Amniotic stem cell (primary cell): ENCODE measurements at places on chromosomes 5 and 9.

DNA sequence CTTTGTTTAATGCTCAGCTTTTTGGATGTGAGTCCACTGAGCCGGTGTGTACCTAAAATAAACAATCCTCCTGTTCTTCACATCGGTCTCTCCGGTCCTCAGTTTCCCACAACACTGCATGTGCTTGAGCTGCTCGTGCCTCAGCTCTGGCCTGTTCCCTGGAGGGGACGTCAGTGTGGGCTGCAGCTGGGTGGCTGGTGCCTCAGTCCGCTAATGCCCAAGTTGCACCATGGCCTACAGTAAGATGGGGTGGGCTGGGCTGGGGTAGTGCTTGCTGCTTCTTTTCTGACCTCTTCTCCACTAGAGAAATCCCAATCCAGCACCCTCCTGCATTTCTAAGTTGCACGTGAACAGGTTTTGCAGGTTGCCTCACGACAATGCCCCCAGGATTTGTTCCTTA, 595 bp upstream of the BTNL9 start:
- DNase-seq = no peak

DNA sequence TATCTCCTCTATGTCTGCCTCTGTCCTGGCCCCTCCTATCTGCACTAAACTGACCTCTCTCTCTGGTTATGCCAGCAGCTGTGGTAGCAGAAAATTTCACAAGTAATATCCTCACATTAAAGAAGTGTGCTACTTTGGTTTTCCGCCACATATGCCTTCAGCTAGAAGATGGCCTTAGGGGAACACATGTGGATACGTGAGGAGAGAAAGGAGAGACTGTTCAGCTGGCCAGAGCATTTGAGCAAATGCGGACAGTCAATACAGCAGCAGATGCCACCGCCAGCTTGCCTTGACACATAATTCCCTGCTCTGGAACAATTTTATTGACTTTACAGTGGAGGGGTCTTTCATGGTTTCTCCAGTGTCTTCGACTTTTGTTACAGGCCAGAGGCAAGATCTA, 434.6 kb downstream of the TAF11L14 start:
- DNase-seq = no peak

DNA sequence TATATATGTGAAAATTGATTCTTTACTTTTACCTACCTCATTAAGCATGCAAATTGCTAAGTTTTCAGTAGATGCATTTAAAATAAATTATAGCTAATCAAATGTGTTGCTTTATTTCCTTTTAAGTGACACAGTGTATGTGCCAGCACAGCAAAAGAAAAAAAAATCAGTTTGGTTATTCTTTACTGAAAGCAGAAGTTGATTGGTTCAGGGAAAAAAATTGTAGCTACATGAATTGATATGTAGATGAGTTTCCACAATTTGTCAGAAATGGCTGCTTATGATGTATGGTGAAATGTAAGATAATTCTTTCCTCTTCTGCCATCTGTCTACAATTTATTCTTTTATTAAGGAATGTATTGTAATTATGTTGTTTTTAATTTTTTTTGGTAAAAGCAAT, 57.8 kb downstream of the PARP8 start:
- DNase-seq = no peak

GRCh38 chr5:141508798-141509611, 20.1 kb downstream of the PCDHGC5 start:
- peak; percentile 95 for DNase-seq

DNA sequence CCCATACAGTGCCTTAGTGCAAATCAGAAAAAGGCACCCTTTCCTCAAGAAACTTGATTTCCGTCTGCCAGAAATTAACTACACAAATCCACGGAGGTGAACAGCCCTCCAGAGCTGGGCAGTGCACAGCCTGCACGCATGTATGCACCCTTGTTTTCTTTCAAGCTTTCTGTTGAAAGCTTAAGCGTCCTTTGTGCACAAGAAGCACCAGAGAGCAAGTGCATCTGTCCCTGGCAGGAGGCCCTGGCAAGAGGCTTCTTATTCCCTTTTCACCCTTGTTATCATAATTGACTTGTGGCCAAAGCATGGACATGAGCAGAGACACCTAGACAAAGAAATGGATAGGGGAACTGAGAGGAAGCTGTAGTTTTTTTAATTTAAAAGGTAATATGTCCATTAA, 47.4 kb upstream of the ATG10 start:
- DNase-seq = no peak

DNA sequence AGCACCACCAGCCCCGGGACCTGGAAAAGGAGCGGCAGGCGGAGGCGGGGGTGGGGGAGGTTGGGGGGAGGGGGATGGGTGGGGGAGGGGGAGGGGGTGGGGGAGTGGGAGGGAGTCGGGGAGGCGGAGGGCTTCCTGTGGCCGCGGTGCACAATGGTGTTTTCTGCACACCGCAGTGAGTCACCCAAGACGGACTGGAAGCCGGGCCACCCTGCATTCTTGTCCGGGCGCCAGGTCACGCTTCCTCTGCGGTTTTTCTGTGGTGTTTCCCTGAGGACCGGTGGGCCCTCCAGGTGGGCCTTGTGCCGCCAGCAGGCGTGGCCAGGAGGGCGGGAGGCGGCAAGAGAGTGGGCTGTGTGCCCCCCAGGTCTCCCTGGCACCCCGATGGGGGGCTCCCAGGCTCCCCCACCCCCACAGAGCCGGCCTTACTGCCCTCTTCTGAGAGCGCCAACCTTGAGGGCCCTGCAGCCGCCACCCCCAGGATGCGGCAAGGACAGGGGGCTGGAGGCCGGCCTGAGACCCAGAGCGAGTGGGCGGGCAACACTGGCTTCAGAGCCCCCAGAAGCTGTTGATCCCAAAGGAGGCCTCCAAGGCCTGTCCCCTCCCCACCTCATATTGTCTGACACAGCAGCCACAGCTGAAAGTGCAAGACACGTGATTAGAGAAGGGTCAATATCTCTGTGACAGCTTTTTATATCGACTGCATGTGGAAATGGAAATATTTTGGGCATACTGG, 11.1 kb downstream of the EXD3 start:
- no peak for DNase-seq

- DNase-seq = no peak
Measured at GRCh38 chr9:98930792-98931191, 12.9 kb upstream of the COL15A1 start.

DNA sequence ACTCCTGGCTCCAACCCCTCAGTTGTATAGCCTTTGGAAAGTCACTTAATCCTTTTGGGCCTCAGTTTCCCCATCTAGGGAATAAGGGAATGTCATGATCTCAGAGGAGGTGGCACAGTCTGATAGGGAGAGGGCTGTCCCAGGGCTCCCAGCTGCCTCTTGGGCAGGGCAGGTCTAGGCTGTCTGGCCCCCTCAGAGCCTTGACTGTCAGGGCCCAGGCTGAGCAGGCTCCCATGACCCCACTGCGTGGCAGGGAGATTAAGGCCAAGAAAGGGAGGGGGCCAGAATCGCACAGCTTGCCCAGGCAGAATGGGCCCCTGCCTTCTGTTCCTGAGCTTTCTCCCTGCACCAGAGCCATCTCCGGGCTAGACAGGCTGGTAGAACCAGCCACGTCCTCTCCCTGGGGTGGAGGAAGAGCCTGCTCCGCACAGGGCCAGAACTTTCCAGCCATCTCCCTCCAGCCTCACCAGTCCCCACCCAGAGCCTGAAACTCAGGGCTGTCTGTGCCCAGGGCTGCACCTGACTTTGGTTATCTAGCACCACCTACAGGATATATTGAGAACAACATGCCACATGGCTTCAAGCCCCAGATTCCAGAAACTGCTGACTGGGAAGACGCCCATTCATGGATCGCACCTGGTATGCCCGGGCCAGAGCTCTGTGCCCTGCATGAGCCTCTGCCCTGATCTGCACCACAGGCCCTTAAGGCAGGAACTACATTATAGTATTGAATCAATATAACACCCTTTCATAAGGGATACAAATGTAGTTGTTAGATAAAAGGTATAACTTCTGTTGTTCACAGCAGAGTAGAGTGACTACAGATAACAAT, 32.1 kb downstream of the NAIF1 start:
- DNase-seq = peak; percentile 54

GRCh38 chr5:174692982-174693422, 31.4 kb upstream of the MSX2 start:
- DNase-seq = no peak

GRCh38 chr5:156497804-156498208, 170.8 kb downstream of the SGCD start:
- DNase-seq = no peak

DNA sequence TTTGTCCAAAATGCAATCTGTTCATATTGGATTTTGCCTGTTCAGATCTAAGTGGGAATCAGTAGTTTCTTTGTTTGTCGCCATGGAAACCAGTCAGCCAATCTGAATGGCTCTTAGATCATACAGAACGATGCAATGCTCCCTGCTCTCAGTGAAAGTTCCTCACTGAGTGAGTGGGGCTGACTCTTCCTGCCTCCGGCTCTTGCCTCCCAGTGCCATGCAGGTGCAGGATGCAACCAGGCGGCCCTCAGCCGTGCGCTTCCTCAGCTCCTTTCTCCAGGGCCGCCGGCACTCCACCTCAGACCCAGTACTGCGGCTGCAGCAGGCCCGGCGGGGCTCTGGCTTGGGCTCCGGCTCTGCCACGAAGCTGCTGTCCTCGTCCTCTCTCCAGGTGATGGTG, at the start of gene PTPDC1:
Gene PTPDC1 (plus strand): TSS at position 151 of the 400 bp plus-strand sequence. CDS start 67 bp downstream, at position 218.
- DNase-seq = peak; percentile 65

DNA sequence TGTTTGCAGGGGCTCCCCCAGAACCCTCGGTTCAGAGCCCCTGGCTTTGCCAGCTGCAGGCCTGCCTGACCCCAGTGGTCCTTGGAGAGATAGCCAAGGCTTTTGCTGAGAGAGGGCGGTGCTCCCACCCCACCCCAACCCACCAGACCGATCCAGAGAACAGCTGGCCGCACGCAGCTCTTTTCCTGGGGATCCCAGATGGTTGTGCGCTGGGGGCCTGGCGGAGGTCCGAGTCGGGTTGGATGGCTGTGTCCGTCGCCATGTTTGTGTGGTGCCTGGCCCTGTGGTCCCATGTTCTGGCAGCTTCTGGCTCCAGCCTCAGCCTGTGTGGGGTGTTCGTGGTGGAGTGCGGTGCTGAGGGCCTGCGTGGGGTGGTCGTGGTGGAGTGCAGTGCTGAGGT, 97.5 kb downstream of the RXRA start:
- DNase-seq = no peak

DNA sequence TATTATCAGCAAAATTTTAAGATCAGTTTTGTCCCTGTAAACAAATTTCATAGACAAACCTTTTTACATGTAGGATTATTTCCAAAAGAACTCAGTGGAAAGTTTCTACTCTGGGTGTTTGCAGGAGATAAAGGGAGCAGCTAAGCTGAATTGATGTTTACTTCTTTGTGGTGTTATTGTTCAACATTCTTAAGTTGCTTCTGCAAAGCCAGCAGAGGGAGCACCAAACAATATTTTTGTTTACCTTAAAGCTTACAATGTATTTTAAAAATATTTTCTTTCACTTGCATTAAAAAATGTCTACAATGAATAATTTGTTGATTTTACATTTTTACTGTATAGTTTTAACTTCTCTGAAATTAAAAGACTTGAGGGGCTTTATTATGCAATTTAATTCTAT, 135.4 kb downstream of the ATG10 start:
- DNase-seq = peak; percentile 15

GRCh38 chr9:127368852-127369402, 28.0 kb upstream of the SLC2A8 start:
- no peak for DNase-seq

- DNase-seq = no peak
Measured at GRCh38 chr9:2992427-2992826, 148.5 kb upstream of the PUM3 start.

DNA sequence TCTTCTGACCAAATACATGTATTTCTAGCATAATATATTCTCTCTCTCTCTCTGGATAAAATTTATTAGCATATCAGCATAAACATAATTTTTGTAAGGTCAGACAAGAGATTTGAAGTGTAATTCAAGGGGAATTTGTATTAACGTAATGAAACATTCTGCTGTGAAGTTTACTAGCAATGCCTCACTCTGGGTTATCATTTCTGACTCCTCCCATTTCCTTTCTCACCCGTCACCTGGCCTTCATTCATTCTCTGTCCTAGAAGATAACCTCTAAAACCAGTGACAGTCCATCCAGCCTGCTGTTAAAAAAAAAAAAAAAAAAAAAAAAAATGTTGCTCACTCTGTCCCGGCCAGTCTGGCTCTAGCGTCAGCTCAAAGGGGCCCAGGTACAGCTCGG, 27.1 kb downstream of the GRAMD2B start:
- DNase-seq = no peak

DNA sequence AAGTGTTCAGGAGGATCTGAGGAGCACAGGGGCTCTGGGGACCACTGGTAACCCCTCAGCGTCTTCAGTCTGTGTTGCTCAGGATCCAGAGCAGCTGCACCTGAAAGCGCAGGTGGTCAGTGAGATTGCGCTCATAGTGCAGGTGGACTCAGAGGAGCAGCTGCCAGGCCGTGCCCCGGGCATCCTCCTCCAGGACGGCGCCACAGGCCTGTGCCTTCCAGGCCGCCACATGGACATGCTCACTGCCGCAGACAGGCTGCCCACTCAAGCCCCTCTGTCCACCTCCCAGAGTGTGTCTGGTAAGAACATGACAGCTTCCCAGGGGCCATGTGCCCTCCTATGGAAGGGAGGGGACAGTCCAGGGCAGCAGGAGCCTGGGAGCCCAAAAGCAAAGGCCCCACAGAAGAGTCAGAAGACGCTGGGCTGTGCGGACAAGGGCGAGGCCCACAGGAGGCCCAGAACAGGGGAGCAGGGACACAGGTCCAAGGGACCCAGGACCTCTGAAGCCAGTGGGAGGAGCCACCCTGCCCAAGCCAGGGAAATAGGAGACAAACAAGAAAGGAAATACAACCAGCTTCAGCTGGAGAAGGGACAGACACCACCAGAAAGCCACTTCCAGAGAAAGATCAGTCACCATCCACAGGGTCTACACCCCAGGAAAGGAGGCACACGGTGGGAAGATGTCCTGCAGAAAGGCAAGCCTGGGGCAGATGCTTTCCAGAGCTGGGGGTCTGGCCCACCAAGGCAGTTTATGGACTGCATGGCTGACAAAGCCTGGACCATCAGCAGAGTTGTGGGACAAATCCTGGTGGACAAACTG, 5.2 kb downstream of the SPATA31E1 start:
- DNase-seq = no peak

DNA sequence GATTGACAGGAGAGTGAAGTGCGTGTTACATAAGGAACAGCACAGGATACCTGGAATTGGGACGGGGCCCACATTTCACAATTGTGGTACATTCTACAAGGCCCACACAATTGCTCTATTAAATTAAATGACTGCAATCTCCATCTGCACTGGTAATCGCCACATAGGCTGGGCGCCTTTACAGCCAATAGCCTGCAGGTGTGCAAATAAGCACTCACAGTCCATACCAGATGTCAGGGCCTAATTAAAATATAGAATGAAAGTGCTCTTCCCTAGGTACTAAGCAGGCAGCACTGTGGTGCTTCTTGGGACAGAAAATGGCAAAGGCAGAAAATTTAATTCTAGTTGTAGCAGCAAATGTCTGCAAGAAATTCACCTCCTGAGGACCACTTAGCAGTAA, 82.7 kb downstream of the ATP10B start:
- DNase-seq = no peak

GRCh38 chr9:92647671-92648473, 22.1 kb downstream of the IPPK start:
- no peak for DNase-seq
